Activated naive CD4-positive, alpha-beta T cell treated with anti-CD3 and anti-CD28 coated beads, Interleukin-2, amount 50 U/mL, for 16 hours (primary cell): ENCODE measurements at places on chromosomes 5 and 9.

GRCh38 chr5:149937610-149938009 is 7.0 kb downstream of the PDE6A start:
- no peak for DNase-seq

- DNase-seq: no peak
These were observed 146.2 kb upstream of the PLCXD3 start for GRCh38 chr5:41656597-41656996.

DNA sequence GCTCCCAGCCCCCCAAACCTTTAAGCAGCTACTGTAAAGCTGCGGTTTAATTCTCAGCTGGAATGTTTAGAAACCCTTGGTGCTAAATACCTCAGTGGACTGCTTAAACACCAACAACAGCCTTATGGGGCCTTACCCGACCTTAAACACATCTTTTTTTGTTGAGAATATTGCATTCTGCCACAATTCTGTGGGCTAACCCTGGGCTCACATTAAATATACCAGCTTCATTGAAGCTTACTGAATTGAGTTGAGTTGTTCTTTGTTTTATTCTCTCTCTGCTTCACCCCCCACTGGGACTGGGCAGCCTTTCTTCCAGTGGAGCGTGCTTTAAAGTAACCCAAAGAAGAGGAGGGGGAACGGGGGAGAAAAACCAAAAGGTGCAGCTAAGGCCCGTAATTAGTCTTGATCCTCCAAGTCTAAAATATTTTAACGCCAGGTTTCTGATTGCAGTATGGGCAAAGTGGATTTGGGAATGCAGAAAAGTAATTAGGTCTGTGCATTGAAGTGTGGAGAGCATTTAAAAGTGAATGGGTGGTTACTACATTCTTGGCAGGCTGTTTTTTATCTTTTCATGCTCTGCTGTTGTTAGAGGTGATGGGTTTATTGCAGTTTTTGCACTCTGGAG is 281.2 kb downstream of the NR2F1-AS1 start:
- DNase-seq: no peak

DNA sequence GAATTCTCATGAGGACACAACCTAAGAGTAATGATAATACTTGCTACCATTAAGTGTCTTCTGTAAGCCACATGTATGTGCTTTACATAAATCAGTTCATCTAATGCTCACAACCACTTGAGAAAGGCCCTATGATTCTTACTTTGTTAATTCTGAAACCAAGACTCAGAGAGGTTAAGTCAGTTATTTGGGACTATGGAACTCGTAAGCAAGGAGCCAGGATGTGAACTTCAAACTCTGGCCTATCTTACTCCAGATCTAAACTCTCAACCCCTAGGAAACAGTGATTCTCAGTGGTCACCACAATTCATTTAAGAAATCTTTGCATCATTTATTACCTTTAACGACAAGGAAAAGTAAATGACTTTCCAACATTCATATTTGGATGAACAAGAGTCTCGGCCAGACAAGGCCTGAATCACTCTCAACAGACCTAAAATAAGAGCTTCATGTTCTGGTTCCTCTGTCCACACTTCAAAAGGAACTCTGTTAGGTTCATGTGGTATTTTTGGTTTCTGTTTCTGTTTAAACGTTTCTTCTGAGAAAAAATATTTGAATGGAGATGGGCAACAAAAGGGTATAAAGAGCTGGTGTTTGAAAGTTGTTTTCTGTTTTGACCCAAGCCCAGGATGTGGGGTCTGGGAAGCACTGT is 104.8 kb downstream of the LPAR1 start:
- DNase-seq: no peak

- no peak for DNase-seq
These were observed 427.8 kb downstream of the BNC2 start for GRCh38 chr9:16442622-16443021.

- no peak for DNase-seq
These were observed 33.2 kb downstream of the SHB start for GRCh38 chr9:38035873-38036272.

GRCh38 chr5:91139572-91140200 is 243.4 kb downstream of the ARRDC3 start:
- DNase-seq: no peak

DNA sequence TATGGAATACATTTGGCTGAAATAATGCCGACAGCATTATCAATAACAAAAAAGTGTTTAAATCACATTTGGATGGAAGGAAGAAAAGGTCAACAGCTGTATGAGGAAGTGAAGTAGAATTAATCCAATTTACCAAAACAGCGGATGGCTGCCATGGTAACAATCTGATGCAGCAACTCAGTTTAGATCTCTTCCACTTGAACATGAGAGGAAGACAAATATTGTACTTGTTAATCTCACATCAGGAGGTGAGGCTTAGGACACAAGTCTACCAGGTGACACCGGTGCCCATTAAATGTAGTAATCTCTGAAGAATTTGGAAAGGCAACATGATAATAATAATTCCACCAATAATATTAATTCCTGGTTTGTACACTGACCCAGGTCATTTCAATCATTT is 2.4 kb downstream of the RASEF start:
- no peak for DNase-seq

GRCh38 chr5:126858441-126858840 is 81.5 kb downstream of the LMNB1 start:
- no peak for DNase-seq

- DNase-seq: no peak
These were observed 46.2 kb downstream of the IARS1 start for GRCh38 chr9:92247296-92247695.

- no peak for DNase-seq
These were observed 576.7 kb downstream of the LRRC70 start for GRCh38 chr5:63155310-63155631.

DNA sequence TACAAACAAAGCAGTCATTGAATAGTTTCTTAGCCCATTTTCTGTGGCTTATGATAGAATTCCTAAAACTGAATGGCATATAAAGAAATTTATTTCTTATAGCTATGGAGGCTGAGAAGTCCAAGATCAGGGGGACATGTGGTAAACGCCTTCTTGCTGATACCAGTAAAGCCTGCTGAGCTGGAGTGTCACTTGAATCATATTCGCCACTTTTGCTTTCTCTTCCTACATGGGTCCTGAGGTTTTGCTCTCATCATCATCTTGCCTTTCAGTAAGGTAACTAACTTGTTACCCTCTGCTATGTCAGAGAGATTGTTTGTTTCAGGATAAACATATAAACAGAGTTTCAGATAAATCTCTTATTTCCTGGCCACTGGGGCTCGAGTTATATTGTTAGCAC is 203.3 kb upstream of the DMRT1 start:
- DNase-seq: no peak

- no peak for DNase-seq
These were observed 2004.6 kb upstream of the WWC1 start for GRCh38 chr5:166286832-166287231.

DNA sequence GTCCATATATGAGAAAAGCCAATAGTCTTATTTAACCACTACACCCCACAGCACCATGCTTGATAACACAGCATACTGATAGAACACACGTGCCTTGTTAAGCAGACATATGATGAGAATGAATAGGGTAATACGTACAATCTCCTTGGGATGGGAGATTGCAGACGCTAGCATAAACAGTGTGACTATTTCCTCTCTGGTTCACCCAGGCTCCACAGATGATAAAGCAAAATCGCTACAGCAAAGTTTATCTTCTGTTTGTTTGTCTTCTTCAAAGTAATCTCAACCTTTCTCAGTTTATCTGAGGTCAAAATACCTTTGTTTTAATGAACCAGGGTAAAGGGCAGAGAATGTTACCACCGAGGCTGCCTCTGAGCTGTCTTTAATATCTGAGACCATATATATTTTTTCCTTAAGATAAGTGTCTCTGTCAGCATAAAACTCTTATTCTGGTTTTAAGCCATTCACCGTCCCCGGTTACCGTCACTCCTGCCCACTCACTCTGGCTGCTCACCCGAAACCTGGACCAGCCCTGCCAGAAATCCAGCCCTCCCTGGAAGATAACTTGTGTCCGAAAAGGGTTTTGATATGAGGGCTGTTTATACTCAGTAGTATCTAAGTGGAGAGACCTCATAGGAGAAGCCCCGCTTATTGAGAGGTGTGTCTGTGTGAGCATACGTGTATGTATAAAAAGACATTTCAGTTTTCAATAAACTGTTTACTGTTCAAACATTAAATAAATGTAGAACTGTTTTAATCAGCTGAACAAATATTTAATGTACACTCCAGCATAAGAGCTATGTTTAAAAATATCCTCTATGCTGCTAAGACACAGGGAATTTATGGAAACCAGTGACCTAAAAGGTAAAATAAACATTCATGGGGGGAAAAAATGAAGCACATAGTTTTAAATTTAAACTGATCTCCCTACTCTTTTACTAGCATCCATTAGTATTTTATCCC is 465.4 kb downstream of the RASEF start:
- DNase-seq: no peak

DNA sequence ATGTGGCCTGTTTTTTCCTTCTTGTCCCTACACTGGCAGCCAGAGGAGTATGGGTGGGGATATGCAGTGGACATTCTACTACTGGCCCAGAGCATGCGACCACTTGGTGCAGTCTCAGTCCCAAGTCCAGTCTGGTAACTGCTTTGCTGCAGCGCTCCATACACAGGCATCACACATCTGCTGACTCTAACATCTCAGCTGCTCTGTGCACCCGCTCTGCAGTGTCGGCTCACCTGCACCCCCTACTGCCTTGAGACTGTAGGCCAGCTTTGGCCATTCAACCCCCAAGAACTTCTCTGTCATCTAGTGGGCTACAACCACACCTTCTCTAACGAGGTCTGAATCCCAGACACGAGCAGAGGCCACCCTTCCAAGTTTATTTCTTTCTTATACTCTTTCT is 46.4 kb upstream of the SLCO6A1 start:
- no peak for DNase-seq
